ENCODE measurements at places on chromosomes 1 and 21.

DNA sequence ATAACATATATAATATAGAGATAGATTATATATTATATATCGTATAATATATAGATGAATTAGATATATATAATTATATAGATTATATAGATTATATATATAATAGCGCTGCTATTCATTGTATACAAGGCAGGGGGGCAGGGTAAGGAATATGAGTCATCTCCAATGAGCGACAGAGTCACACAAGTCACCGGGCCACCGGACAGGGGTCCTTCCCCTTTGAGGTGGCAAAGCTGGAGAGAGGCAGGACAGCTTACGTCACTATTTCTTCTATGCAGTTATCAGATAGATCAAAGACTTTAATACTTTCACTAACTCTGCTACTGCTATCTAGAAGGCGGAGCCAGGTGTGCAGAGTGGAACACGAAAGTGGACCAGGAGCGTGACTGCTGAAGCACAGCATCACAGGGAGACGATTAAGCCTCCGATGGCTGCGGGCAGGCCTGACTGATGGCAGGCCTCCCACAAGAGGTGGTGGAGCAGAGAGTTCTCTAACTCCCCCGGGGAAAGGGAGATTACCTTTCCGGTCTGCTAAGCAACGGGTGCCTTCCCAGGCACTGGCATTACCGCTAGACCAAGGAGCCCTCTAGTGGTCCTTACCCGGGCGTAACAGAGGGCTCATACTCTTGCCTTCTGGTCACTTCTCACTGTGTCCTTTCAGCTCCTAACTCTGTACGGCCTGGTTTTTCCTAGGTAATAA, 2154.7 kb downstream of the MRPL39 start:
- DNase-seq = peak; percentile 10

DNA sequence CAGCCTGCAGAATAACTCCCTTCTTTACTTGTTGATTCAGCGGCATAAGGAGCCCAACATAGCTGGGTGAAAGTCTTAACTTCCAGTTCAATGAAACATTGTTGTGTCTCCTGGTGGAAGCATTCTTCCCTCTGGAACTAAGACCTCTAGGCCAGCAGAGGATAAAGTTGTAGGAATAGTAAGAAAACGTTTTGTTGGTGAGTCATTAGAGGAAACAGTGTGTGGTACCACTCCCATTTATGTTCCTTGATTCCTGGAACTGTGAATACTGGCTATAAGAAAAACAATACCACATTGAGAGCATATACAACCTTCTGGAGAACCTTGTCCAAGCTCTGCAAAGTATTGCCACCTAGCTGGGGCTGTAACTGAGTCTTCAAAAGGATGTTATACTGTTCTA, 737.4 kb upstream of the ZP4 start:
- no peak for DNase-seq

DNA sequence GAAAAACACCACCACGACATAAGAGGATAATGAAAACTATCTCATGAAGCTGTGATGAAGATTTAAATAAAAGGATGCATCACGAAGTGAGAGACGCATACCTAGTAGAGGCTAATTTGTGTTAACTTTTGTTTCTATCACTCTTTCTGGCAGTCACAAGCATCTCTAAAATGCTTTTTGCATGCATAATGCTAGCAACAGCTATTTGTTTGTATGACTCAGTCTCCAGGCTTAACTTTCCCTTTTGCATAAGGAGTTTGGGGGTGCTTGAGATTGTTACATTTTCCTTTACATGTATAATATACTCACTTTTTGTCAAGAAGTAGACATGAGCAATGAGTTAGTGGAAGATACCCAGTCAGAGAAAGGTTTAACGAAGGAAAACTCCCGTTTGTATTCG, 385.4 kb downstream of the DISC1 start:
- no peak for DNase-seq

DNA sequence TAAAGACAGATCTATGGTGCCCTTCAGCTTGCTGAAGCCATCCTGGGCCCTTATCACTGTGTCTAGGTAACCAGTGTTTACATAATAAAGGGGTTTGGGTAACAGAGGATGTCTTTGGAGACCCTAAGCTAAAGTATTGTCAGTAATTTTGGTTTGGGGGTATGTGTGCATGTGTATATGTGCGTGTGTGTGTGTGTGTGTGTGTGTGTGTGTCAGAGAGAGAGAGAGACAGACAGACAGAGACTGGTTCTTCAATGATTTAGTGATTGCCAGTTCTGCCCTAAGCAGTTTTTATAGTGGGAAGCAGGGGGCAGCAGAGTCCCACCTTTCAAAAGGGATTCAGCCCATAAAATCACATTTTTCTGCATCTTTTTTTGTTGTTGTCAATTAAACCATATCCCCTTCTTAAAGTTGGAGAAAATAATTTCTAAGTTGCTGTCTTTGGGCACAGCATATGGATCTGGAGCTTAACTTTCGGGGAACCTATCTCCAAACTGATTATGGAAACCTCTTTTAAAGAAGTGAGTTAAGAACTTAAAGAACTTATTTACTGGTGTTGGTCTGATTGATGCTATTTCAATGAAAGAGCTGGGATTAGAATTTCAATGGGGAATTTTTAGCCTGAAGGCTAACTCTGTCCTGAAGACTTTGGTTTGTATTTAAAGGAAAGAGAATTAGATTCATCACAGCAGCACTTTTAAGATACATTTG, 51.1 kb downstream of the ZNF326 start:
- DNase-seq = peak; percentile 59

DNA sequence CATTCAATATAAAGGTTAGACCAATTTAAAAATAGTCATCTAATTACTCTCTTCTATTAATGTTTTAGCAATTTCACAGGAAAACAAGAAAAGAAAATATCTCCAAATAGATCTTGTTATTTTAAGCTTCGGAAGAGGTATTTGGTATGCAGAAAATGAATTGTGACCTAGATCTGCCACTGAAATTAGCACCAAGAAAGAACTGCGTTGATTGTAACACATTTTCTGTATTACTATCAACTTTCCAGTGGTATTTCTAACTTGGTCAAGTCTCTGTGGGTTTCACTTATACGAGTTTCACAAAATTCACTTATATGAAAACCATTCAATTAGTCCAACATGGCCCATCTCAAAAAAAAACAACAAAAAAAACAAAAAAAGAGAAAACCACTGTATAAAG, 11.8 kb downstream of the RSBN1 start:
- no peak for DNase-seq

DNA sequence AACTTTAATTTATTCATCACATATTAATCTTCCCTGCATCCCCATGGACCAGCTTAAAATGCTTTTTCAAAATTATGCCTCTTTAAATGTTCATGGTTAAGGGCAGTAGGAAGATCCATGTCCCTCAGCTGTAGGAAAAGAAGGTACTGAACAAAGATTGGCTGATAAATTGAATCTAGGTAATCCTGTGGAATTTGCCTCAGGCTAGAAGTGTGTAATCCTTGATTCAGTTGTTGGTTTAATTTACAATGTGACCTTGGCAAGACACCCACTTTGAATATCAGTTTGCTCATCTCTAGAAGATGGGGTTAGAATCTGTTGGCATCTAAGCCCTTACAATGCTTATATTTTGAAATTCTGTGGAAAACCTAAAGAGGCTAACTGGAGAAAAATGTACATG, 6.1 kb downstream of the TTC4 start:
- no peak for DNase-seq
